ENCODE measurements at places on chromosomes 5 and 9. TPM values are rescaled to one million over a fixed set of nuclear protein-coding genes. Genes with fewer than 3 reads are reported as not detected.

- no peak for DNase-seq
Measured at GRCh38 chr5:116583085-116583861, 8.7 kb upstream of the SEMA6A start.

GRCh38 chr5:84383296-84383815 is 1.3 kb downstream of the EDIL3 start:
- no peak for DNase-seq

Gene NUTM2G
- polyA plus RNA-seq: 1.3 TPM

Gene WNT8A
- 0.25 TPM for polyA plus RNA-seq

DNA sequence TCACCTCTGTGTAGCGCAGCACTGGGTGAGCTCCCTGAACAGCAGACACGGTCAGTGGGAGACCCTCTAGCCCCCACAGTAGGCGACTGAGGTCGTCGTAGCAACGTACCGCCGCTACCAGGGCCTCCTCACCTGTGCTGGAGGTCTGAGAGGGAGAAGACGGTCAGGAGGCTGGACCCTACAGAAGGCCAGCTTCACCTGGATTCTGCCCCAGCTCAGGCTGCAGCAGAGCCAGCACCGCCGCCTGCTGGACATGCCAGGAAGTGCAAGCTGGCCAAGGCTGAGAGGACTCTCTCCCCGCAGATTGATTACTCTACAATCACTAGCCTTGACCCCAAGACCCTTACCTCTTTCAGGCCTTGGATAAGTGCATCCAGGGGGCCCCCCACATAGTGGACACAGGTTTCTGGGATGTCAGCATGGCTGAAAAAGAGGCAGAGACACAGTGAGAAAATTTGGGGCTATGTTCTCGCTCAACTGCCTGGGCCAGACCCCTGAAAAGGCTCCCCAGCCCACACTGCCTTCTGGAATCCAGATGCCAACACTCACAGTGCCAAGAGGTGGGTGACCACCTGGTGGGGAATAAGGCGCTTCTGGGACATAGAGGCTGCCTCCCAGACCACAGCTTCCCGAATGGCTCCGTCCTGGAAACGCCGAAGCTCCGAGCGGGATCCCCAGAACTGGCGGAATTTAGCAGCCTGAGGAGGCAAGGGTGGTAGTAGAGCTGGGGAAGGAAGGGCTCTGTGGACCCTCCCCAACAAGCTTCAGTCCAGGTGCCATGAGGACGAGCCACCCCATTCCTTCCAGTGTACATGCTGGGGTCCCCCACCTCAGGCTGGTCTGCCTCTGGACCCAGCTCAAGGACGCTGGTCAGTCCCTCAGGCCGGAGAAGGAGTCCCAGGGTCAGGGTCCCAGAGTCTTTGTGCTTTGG is 6.9 kb downstream of the NOL6 start:
- no peak for DNase-seq

- no peak for DNase-seq
Measured at GRCh38 chr9:28232686-28233085, 659.4 kb upstream of the C9orf72 start.

Gene C7
- 148 TPM for polyA plus RNA-seq

GRCh38 chr5:61824396-61824795 is 481.6 kb upstream of the KIF2A start:
- no peak for DNase-seq

- no peak for DNase-seq
Measured at GRCh38 chr5:32625547-32625946, 40.2 kb downstream of the SUB1 start.

- no peak for DNase-seq
Measured at GRCh38 chr5:158874343-158874742, 225.4 kb downstream of the EBF1 start.

Gene NME5
- polyA plus RNA-seq: 16.8 TPM

DNA sequence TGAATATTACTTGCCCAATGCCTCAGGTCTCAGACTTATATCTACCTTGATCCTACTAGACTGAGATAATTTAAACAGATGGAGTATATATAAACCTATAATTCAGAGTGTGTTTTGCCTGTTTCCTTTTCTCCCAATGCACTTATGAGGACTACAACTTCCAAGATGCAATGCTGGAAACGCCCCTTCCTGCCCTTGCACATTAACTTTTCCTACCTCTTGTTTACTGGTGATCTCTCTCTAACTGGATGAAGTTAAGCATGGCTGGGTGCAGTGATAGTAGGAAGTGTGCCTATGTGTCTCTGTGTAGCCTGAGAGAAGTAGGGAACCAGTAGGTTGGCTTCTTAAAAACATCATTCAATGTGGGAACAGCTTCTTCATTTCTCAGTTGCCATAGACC is 115.2 kb downstream of the SVEP1 start:
- no peak for DNase-seq

Gene EGFLAM
- polyA plus RNA-seq: 8.5 TPM

DNA sequence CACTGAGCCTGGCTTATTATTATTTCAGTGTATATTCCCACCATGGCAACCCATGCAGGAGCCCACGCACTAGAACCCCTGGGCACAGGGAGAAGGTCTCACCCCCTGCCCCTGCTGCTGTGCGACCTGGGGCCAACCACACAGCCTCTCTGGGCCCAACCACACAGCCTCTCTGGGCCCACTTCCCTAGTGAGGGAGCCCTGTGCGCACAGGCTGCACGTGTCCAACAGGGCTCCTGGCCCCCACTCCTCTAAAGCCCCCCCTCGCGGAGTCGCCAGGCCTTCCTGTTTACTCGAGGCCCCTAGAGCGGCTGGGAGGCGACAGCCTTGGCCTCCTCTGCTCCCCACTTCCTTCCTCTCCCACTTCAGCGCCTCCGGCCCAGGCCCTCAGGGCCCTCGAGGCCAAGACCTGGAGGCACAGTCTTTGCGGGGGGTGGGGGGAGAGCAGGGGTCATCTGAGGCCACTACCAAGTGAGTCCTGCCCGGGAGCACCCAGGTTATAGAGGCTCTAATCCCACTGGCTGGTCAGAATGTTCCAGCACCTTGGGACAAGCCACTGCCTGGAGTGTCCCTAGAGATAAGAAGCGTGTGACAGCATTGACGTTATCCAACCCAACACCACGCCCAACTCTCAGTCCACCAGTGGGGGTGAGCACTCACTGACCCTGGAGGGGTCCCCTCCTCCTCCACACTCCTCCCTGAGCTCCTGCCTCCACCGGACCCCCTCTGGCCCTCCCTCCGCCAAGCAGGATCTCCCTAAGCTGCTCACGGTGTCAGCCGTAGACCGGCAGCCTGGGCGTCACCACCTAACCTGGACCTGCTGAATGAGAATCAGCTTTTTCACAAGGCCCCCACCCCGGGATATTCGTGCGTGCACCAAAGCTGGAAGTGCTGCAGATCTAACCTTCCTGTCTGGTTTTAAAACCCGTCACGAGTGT is 7.9 kb upstream of the ENG start:
- no peak for DNase-seq

DNA sequence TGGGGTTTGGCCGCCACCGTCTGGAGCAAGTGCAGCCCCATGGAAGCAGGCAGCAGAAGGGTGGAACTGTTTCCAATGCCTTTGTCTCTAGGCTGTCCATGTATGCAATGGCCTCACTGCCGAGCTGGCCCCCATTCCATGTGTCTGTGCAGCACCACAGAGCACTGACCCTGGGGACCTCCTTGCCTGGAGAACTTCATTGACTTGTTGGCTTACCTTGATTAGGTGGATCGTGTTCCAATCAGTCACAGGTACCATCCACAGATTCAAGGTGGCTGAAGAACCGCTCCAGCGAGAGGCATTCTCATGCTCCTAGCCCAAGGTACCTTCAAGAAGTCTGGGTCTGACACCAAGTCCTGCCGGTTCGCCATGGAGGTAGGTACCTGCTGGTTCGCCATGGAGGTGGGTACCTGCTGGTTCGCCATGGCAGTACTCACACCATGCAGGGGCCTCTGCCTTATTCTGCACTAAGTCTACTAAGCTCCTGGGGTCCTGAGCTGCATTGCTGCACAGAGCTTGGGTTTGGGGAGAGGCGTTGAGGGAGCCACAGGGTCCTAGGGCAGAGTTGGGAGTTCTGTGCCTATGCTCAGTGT is 358.3 kb upstream of the IRX1 start:
- no peak for DNase-seq

Gene DOK3
- 7.2 TPM for polyA plus RNA-seq

DNA sequence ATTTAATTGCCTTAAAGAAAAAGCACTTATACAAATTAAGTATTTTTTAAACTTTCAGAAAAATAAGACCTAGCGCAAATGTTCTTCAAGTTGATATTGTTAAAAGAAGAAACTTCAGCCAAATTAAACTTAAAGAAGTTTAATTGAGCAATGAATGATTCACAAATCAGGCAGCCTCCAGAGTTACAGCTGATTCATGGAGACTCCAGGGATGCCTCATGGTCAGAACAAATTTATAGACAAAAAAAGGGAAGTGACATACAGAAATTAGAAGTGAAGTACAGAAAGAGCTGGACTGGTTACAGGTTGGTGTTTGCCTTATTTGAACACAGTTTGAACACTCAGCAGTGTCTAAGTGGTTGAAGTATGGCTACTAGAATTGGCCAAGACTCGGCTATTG is 60.3 kb downstream of the CDKN2A start:
- DNase-seq: no peak

DNA sequence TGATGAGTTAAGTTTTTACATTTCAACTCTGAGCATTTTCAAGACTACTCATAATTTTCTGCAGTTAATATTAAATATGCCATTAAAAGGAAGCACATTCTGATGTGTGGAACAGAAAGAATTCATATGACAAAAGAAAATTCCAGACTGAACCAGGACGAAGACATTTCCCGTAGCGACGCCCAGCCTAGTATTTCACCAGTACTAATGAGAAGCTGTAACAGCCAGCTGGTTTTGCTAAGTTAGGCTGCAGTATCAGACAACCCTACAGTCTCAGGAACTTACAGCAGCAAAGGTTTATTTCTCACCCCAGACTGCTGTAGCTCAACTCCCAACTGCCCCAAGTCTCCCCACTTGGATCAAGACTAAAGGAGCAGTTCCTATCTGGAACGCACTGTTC is 91.6 kb downstream of the TMEM174 start:
- DNase-seq: no peak

Gene EIF4E1B
- 0.10 TPM for polyA plus RNA-seq

DNA sequence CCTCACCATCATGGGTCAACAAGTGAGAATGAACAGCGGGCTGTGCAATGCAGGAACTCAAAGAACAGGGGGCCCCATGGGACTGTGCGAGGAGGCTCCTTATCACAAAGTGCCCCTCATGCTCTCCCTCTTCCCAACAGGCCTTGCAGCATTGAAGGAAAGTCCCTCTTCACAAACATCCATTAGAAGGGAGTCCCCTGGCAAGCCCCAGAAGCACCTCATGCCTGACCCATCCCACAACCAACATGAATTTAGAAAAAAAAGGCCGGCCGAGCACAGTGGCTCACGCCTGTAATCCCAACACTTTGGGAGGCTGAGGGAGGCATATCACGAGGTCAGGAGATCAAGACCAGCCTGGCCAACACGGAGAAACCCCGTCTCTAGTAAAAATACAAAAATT is 122.6 kb upstream of the FSTL4 start:
- no peak for DNase-seq

- DNase-seq: no peak
Measured at GRCh38 chr9:113919871-113920270, 43.8 kb downstream of the ZNF618 start.

Gene LCN12
- polyA plus RNA-seq: 37.3 TPM

Gene OR2V1
- not detected for polyA plus RNA-seq

DNA sequence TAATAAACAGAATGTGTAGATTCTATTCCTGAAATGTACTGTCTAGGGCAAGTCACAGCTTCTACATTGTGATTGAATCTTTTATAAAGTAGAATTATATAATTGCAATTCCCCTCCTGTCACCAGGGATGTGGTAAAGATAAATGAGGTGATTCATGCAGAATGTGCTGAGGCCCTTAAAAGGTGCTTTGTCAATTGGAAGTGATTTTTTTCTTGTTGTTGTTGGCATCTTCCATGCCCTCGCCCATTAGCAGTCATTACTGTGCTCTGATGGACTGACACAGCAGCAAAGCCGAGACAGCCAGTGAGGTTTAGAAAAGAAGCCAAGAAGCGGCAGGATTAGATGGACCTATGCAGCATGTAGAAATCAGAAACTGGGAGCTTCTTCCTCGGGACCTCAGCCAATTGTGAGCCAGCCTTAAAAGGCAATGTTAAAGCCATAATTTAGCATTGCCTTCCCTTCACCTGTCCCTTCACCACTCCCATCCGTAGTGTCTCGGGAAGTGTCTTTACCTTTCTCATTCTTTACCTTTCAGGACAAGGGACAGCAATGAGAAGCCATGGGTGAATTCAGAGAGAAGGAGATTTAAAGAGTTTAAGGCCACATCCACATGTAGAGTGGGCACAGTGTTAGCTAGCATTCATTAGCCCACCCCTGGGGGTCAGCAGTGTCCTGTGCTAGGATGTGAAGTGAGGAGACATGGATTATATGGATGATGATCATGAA is 257.8 kb downstream of the PLK2 start:
- no peak for DNase-seq

DNA sequence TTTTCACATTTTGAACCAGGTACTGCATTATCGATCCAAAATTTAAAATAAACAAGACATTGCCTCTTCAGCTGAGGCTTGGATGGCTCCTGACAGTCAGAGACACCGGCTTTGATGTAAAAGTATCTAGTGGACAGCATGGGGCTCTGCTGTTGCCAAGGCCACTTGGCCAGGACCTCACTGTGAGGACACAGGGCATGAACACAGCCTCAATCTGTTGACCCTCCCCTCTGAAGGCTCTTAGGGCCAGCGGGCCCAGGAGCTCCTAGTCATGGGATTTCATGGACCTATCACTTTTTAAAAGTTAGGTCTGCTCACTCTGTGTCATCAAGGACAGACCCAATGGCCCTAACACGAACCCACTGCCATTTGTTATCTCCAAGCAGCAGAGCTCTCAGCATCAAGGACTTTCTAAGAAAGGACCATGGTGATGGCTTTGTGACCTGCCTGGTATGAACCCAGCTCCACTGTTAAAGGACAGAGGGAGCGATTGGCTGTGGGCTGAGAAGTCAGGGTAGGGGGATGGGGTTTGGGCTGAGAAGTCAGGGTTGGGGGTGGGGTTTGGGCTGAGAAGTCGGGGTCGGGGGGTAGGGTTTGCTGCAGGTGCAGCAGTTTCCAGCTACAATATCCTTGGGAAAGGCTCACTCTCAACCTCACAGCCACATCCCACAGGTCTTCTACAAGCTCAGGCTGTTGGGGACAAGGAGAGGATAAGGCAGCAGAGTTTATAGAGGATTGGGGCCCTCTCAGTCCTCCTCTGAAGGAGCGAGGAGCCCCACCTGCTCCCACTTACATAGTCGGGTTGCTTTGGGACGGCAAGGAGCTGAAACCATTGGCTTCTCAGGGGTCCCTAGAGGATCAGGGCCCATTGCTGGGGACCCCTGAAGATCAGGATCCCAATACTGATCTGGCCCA is 146.8 kb downstream of the BARX1 start:
- no peak for DNase-seq

- DNase-seq: no peak
Measured at GRCh38 chr9:121640076-121640475, 11.4 kb upstream of the DAB2IP start.

- DNase-seq: no peak
Measured at GRCh38 chr9:36940881-36941280, 93.2 kb downstream of the PAX5 start.

Gene PURA
- 12.0 TPM for polyA plus RNA-seq

Gene PCDHGB4
- polyA plus RNA-seq: 6.2 TPM

GRCh38 chr9:34562135-34562745 is 27.3 kb downstream of the CNTFR start:
- DNase-seq: no peak

- DNase-seq: no peak
Measured at GRCh38 chr5:122915717-122916461, 70.5 kb downstream of the SNX24 start.
